ENCODE measurements at places on chromosomes 13 and 19.

- DNase-seq: no peak
Observed at GRCh38 chr13:114078461-114079451, 53.7 kb downstream of the RASA3 start.

DNA sequence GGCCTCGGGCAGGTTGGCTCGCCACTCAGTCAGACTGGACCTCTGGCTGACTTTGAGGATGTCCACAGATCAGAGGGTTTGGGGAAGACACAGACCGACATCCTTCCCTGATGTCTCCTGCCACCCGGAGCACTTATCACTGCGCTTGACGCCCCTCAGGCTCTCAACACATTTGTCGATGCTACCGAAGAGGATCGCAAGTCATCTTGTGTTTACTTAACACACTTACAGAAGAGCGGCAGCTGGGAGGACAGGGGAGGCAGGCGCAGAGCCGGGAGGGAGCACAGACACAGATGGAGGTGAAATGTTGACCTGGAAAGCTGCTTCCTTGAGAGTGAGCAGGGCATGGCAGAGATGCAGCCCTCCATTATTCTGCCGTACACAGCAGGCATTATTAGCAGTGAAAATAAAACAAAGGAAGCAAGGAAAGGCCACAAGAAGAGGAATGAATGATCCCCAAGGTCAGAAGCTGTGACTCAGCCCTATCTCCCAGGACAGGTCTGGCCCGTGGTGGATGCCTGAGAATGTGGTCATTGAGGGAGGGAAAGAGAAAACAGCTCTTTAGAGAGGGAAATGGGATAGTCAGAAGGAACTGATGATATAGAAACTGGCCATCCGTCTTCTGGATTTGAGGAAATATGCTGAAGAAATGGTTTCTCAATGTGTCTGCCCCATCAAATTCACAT lies 549.5 kb upstream of the ARGLU1 start:
- DNase-seq: no peak

DNA sequence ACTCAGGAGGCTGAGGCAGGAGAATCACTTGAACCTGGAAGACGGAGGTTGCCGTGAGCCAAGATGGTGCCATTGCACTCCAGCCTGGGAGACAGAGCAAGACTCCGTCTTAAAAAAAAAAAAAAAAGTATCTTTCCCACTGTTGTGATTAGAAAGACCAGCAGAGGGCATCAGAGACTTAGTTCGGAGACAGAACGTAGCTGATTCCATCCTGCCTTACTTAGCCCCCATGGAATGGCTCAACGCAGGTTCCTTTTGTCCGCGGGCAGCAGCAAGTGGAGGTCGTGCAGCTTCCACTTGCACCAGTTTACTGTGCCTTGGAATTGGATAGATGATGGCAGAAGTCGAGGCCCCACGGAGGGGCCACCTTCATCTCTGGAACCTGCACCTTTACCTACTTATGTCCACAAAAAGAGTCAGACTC lies 8.1 kb downstream of the TIMM29 start:
- no peak for DNase-seq

- DNase-seq: peak; percentile 6
Observed at GRCh38 chr13:50080203-50080910, 65.1 kb downstream of the KCNRG start.

- peak; percentile 48 for DNase-seq
Observed at GRCh38 chr19:54266133-54266532, 9.1 kb upstream of the LILRB5 start.

DNA sequence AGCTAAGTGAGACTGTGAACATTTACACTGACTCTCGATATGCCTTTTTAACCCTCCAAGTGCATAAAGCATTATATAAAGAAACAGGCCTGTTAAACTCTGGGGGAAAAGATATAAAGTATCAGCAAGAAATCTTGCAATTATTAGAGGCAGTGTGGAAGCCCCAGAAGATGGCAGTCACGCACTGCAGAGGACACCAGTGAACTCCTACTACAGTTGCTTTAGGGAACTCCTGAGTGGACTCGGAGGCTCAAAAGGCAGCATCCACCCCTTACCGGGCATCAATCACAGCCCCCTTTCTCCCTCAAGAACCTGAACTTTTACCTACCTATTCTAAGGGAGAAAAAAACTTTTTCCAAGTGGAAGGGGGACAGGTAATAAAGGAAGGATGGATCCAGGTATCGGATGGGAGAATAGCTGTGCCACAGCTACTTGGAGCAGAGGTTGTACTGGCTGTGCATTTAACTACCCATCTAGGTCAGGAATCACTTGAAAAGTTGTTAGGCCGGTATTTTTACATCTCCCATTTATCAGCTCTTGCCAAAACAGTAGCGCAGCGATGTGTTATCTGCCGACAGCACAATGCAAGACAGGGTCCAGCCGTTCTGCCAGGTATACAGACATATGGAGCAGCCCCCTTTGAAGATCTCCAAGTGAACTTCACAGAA lies 80.1 kb downstream of the ZNF486 start:
- DNase-seq: no peak

- DNase-seq: no peak
Observed at GRCh38 chr19:15101479-15102082, 5.6 kb upstream of the SYDE1 start.

DNA sequence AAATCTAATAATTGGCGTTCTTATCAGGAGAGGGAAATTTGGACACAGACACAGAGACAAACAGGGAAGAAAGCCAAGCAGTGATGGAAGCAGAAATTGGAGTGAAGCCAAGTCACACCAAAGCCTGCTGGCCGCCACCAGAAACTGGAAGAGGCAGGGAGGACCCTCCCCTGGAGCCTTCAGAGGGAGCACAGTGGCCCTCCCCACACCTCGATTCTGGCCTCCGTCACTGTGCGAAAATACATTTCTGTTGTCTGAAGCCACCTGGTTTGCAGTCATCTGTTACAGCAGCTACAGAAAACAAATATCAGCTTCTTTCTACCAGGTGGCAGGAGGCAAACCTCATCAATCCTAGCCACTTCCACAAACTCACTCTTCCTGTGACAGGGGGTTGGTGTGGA lies 8.3 kb upstream of the TLE6 start:
- no peak for DNase-seq

GRCh38 chr13:79803989-79804388 lies 323.0 kb downstream of the NDFIP2 start:
- no peak for DNase-seq

- no peak for DNase-seq
Observed at GRCh38 chr19:45251452-45252354, 632 bp downstream of the MARK4 start.

- DNase-seq: no peak
Observed at GRCh38 chr13:98990701-98991100, 12.8 kb upstream of the DOCK9 start.

- no peak for DNase-seq
Observed at GRCh38 chr19:3056417-3057088, 5.7 kb downstream of the TLE5 start.

DNA sequence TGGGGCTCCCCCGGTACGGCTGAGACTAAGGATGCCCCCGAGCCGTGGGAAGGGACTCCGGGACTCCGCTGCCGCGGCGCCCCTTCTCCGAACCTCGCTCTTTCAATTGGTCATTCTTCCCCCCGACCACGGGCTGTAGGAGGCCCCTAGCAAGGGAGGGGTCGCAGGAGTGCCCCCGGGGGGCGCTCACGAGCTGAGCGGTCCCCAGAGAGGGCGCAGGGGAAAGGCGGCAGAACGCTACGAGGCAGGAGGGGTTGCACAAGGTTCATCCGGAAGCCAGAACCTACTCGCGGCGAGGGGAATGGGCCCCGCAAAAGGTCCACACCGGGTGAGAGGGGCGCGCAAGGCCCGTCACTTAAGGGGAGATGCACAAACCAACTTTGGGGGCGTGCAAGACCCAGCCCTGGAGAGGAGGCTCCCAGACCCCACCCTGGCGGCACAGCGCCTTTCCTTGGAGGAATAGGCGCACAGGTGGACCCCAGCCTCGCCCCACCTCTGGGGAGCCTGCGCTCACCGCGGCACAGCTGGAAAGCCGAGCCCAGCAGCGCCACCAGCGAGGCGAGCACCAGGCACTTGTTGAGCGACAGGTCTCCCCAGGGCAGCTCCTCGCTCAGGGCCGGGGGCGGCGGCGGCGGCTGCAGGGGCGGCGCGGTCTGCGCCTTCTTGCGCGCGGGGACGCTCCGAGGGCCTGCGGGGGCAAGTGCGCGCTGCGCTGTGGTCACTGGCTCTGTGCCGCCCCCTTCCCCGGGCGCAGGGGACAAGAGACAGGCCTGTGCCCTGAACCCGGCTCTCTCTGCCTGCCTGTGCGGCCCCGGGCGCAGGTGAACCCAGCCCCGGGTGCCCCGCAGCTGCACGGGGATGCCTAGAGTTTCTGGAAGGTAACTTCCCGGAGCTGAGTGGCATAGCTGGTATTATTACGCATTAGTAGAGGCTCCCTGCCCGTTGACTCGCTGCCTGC lies 2.8 kb downstream of the JSRP1 start:
- no peak for DNase-seq

DNA sequence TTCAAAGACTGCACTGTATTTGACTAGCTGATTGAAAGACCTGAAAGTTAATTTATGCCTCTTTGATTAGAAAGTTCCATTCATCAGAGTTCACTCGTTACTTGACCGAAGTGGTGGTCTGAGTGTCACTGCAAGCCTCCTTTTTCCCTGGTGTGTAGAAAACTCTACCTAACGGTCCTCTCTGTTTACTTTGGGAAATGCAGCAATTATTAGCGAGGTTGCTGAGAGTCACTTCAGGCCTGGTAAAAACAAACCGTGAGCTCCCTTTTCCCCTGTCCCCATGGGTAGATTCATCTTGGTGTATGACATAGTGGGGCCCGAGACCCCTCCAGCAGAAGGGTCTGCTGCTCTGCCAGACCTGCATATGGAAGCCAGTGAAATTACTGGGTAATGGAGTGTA lies 126.8 kb upstream of the RNF113B start:
- no peak for DNase-seq

DNA sequence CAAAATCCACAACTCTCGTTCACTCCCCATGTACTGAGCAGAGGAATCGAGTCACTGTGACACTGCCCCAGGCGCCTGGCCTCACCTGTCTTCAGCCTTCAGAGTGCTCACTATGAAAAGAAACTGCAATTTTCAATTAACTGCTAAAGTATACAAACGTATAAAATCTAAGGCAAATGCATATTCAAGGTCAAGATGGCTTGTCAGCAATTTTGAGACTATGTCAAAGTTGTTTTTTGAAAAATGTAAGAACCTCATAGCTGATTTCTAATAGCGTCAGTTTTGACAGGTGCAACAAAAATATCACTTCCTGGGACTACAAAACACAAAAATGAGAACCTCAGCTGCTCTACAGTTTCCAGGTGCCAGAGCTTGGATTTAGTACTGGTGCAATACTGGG lies 31.4 kb downstream of the TUBGCP3 start:
- DNase-seq: no peak

DNA sequence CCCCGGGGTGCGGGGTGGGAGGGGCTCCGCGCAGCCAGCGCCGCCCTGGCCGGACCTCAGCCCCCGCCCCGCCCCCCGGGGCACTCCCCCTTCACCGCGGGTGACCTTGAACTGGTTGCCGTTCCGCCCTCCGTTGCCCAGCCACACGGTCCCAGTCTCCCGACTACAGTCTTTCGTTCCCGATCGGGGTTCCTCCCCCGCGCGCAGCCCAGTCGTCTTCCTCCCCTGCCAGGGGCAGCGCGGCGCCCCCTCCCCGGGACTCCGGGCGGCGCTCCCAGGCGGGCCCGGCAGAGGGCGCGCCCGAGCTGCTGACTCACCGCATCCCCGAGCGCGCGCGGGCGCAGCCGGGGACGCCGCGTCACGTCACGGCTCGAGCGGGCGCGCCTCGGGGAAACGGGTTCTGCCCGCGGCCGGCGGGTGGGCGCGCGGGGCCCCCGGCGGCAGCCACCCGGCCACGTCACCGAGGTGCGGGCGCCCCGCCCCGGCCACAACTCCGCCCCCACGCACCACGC lies 459 bp downstream of the MIDN start:
- DNase-seq: no peak

DNA sequence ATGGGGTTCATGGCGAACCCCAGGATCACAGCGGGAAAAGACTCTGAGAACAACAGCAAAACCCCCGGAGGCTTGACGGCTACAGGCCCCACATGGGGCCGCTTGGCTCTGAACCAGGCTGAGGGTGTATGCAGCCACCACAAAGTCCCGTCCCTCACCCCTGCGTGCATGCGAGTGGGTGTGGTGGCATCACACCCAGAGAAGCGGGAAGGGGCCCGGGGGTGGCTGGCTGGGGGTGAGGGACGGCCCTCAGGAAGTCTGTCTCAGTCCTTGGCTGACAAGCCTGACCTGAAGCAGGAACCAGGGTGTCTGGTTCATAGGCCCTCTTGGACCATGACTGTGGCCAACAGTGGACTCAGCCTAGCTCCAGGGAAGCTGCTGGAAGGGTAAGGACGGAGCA lies 34.2 kb downstream of the CEBPG start:
- DNase-seq: no peak

DNA sequence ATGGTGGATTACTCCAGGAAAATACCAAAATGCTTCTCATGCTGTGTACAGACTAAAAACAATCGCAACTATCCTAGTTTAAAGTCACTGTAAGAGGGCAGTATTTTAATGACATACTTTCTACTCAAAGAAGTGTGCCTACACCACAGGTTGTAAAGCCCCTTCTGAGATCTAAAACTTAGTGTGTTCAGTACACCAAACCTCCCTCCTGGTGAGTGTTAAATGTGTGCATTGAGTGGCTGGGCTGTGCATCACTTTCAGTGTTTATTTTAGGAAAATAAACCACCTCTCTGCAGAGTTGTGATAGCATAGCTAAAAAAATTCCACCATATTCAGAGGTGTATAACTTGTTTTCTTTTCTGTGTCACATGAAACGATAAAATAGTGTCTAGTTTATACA lies 263.7 kb downstream of the DACH1 start:
- no peak for DNase-seq

DNA sequence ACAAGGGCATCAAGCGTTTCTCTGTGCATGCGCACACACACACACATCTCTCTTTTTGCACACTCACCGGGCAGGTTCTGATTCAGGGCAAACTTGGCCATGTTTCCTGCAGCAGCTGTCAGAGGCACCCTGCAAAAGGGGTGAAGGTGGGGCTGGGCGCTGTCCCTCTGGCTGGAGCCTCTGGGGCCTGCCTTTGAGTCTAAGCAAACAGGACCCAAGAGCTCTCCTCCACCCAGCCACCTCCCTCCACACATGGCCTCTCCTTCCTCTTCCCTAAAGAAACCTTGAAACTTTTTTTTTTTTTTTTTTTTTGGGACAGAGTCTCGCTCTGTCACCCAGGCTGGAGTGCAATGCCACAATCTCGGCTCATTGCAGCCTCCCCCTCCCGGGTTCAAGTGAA lies 5.3 kb downstream of the KANK3 start:
- no peak for DNase-seq
